OCI-LY7 (cell line): ENCODE measurements at places on chromosomes 7 and 10. TPM values are rescaled to one million over a fixed set of nuclear protein-coding genes. Genes with fewer than 3 reads are reported as not detected.

DNA sequence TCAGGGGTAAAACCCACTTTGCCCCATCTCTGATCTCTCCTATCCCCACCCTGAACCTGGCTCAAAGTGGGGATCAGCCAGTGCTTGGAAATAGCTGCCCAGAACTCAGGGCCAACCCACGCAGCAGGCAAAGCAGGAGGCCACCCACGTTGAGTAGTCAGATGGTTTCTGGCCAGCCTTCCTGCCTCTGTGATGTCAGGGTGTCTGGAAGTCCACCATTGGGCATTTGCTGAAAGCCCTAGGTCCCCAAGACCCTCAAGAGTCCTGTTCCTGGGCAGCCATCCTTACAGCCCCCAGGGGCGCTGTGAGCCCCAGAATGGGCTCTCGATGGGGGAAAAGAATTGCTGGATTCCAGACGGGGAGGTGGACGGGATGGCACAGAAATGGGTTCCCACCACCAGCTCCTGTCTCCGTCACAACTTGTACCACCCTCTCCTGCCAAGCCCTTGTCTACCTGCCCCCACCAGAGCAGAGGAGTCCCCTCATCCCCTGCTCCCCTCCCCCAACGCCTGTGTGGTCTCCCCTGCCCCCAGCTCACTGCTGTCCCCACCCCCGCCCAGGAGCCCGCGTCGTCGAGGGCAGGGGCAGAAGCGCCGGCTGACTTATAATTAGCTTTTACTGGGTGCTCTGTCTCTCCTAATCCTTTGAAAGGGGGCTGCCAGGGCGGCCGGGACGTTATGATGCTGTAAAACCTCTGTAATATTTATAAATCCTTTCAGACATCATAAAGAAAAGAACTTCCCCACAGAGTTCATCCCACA is 3.9 kb downstream of the MYL10 start:
- DNase-seq = peak; percentile 10

- no peak for DNase-seq
These were observed 186.1 kb downstream of the TRIL start for GRCh38 chr7:28771906-28772622.

Gene IFIT1B
- total RNA-seq = not detected in 2 replicates

Gene IL6
- total RNA-seq = not detected in 2 replicates

GRCh38 chr10:113609704-113610108 is 54.1 kb downstream of the NRAP start:
- DNase-seq = no peak

- DNase-seq = no peak
These were observed 1.3 kb upstream of the MINPP1 start for GRCh38 chr10:87503401-87503800.

- DNase-seq = no peak
These were observed 96.4 kb downstream of the HIPK2 start for GRCh38 chr7:139681463-139681755.

- no peak for DNase-seq
These were observed 925.1 kb downstream of the LRMDA start for GRCh38 chr10:76356557-76356956.

DNA sequence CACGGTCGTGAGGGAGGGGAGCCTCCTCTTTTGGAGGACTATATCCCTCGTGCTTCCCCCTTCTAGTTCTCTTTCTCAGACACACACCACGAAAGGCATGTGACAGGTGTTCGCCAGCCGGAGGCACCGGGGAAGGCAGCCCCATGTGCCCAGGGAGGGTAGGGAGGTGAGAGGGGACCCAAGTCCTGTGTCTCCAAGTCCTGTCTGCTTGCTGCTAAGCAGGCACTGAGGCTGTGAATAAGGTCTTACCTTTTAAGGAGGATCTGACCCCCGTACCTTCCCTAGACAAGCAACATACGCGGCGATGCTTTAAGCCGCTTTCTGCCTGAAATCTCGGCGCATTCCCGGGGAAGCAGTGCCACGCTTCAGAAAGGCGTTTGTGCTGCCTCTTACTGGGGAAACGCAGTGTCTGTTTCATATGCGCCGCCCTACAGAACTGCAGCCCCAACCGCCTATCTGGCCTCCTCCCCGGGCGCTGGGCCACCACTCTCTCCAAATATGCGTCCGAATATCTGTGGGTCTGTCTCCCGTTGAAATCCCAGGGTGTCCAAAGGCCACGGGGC is 770 bp downstream of the PLXNA4 start:
- DNase-seq = no peak

Gene UNC5B
- total RNA-seq = not detected in 2 replicates

DNA sequence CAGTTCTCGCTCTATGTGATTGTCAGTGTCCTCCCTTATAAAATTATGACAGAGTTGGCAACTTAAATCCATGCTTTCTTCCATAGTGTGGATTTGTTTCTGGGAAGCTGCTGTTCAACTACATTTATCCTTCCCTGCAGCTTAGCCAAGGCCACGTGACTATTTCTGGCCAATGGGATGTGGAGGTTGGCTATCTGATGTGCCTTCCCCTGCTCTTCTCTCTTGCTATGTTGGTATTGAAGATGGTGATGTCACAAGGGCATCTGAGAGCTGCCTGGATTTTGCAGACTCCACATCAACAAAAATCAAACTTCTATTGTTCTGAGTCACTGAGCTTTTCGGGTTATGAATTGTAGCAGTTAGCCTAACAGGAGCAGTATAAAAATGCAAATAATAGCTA is 164.9 kb upstream of the RHOBTB1 start:
- DNase-seq = no peak

Gene SPAG6
- not detected in 2 replicates for total RNA-seq

Gene GRID2IP
- total RNA-seq = 0.32 and 0.41 TPM in 2 replicates

GRCh38 chr10:26574783-26575182 is 122.7 kb upstream of the PDSS1 start:
- DNase-seq = peak; percentile 63

GRCh38 chr7:2800220-2800930 is 43.7 kb downstream of the GNA12 start:
- no peak for DNase-seq

DNA sequence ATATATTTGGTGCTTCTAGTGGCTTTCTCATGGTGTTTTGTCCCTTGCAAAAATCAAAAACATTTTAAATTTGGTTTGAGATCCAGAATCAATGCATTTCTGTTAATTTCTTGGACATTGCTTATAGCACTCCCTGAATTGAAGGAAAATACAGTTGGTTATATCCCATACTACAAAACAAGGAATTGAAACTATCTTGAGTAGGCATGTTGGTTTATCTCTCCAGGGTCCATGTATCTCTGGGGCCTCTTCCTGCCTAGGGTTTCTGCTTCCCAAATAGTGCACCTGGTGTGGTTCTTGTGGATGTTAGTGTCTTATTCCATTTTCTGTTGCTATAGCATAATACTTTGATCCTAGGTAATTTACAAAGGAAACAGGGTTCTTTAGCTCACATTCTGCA is 212.4 kb downstream of the CAMK1D start:
- no peak for DNase-seq

DNA sequence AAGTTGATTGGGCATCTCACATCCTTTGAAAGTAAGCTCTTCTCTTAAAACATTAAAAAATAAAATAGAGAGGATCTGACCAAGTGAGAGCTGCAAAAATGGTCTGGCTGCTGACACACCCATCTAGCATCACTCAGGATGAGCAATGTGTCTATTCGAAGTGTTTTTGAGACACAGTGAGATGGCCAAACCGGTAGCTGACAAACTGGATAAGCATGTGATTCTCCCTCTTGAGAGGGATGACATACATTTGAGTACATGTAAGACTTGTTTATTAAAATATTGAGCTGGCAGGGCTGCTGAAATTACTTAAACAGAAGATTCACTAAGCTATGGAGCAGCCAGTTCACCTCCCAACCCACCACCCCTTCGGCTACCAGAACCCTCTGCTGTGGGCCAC is 333.9 kb downstream of the ADRA2A start:
- DNase-seq = no peak
